ENCODE measurements at places on chromosomes 7 and 10.

DNA sequence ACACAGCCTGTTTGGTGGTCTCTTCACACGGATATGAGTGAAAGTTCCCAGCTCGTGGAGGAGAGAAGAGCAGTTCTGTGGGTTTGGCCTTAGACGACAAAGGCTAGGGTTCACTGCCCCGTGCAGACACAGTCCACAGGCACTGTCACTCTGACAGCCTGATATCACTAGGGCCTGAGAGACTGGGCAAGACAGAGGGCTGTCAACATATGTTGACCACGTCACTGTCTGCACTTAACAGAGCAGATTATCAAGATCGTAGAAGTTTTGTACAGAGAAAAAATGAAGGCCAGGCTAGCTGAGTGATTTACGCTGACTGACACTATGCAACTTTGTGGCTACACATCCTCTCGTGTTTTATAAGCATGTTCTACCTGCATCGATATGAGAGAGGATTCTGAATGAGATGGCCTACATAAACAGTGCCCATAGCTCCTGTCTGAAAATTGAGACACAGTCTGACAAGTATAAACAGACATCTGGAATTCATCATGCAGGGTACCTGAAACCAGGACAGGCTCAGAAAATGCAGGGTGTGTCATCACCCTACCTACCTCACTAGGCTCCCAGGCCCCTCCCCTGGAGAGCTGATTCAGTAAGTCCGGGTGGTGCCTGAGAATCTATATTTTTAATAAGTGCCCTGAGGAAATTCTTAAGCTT is 120.0 kb downstream of the SGMS1 start:
- no peak for DNase-seq

DNA sequence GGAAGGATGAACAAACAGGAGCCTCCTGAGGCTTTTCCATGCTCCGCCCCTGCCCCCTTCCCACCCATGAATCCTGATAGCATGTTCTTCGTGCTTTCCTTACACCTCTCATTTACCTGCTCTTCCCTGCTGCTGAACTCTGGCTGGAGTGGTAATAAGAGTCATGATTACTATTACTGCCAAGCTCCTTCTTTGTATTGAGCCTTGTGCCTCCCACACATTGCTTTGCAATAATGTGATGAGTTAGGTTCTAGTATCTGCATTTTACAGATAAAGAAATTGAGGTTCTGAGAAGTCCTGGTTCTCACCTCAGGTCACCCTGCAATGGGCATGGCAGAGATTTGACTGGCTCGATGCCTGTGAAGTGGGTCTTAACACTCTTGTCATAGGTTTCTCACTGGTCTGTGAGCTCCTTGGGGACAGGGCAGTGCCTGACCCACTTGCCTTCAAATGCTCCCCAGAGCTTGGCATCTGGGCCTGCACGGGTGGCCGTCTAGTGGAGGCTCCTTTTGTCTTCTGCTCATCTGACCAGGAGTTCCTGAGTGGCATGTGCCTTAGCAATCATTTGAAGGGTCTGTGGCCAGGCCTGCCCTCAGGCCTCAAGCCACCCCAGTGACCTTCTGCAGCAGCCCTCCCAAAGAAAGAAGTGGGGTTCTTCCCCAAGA is 309.2 kb upstream of the ZMIZ1 start:
- DNase-seq = no peak

GRCh38 chr10:89785095-89785494 is 83.7 kb downstream of the KIF20B start:
- DNase-seq = no peak

DNA sequence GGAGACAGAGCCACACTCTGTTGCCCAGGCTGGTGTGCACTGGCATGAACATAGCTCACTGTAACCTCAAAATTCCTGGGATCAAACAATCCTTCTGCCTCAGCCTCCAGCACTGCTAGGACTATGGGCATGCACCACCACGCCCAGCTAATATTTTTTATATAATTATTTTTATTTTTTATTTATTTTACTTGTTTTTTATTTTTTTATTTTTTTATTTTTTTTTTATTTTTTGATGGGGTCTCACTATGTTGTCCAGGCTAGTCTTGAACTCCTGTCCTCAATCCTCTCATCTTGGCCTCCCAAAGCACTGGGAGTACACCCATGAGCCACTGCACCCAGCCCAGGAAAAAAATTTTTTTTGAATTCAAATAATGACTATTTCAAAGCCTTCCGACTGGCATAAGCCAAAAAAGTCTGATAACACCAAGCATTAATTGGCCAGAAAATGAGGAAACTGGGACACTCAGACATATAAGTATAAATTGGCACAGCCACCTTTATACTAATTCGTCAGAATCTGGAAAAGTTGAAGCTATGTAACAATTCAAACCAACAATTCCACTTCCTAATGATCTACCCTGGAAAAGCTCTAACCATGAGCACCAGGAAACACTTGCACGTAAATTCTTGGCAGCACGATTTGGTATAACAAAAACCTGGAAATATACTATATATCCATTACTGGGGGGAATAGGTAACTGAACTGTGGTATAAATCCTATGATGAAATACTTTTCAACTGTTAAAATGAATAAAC is 6.3 kb downstream of the ZC3HAV1 start:
- DNase-seq = no peak

DNA sequence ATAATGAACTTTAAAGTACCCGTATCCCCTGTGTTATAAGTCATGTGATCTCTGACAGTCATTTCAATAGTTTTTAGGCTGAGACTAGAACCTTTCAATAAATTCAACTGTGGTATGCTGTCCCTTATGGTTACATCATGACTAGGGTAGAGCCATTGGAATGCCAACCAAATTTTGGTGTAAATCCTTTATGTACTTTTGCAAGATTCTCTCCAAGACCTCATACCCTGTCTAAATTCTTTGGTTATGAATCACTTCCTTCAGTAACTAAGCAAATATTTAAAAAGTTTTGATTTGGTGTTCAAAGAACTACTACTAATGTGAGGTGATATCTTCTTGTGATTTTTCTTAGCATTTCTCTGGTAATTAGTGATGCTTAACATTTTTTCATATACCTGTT is 20.8 kb upstream of the OR6B1 start:
- DNase-seq = no peak

DNA sequence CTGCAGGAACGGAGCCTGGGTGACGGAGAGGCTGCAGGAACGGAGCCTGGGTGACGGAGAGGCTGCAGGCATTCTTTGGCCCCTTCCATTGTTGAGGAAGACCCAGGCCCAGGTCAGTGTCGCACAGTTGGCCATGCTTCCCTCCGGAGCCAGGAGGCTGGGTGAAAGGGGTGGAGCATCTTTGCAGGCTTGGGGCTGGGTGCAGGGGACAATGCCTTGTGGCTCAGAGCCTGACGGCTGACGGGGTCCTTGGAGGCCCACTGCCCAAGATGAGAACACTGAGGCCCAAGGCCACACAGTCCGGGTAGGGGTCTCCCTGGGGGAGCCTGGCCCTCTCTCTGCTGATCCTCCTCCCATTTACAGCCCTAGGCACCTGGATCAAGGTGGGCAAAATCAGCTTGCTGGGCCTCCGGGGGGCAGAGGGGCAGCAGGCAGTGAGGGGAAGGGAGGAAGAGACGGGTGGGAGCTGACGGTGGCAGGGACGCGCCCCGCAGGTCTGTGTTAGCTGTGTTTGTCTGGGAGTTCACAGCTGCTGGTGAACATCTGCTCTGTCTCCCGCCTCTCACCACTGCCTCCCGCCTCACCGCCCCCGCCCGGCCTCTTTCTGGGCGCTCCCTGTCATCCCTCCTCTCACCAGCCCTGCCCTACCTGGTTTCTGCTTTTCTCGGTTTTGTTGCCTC is 30.6 kb upstream of the PCBD1 start:
- DNase-seq = no peak

GRCh38 chr7:157474685-157475084 is 137.9 kb downstream of the DNAJB6 start:
- no peak for DNase-seq

DNA sequence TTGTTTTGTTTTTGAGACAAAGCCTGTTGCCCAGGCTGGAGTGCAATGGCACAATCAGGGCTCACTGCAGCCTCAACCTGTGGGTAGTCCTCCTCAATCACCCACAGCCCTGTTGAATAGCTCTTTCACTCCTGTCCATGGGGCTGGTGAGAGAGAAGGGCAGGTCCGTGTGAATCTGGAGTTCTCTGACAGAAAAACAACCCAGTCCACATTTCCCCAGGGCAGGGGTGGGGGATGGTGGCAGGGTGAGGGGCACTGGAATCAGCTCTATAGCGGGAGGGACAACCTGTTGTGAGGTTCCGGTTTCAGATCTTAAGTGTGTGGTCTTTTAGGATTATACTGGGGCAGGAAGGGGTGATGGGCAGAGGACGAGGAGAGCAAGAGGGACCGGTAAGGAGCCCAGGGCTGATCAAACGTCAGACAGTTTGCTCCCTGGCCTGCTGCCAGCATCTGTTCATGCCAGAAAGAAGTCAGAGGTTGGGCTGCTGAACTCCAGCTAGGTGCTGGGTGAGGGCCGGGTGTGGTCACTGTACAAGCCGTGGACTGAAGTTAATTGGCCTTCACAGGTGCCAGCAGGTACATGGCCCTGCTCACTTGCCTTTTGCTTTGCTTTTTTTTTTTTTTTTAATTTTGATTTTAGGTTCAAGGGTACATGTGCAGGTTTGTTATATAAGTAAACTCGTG is 33.2 kb upstream of the MKRN1 start:
- no peak for DNase-seq

- no peak for DNase-seq
Observed at GRCh38 chr10:63383141-63383540, 82.6 kb downstream of the JMJD1C start.

GRCh38 chr7:44074349-44074695 is 8.0 kb downstream of the POLM start:
- DNase-seq = no peak

GRCh38 chr7:13032084-13032483 is 344.7 kb downstream of the ARL4A start:
- no peak for DNase-seq

- DNase-seq = no peak
Observed at GRCh38 chr7:43888993-43889945, 17.1 kb downstream of the URGCP start.

- no peak for DNase-seq
Observed at GRCh38 chr10:66627156-66627555, 298.7 kb upstream of the LRRTM3 start.

- no peak for DNase-seq
Observed at GRCh38 chr7:20513341-20513740, 102.1 kb upstream of the ABCB5 start.

DNA sequence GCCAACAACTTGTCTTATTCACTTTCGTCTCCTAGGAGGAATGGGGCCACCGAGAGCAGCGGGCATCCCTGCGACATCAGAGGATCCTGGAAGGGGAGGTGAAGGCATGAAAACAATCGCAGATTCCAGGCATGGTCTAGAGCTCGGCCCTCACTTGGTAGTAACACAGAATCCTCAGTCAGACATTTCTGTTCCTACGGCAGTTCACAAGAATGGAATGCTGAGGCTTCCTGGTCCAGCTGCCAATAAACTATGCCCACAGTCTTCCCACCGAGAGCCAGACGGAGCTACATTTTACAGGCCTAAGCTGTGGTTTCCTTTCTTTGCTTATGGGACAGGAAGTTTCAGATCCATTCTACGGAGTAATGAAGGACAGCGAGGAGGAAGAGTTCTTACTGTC is 75.8 kb downstream of the OR13A1 start:
- no peak for DNase-seq

- no peak for DNase-seq
Observed at GRCh38 chr7:105429746-105430612, 41.3 kb upstream of the SRPK2 start.

- DNase-seq = no peak
Observed at GRCh38 chr10:16712883-16713282, 104.3 kb downstream of the RSU1 start.

DNA sequence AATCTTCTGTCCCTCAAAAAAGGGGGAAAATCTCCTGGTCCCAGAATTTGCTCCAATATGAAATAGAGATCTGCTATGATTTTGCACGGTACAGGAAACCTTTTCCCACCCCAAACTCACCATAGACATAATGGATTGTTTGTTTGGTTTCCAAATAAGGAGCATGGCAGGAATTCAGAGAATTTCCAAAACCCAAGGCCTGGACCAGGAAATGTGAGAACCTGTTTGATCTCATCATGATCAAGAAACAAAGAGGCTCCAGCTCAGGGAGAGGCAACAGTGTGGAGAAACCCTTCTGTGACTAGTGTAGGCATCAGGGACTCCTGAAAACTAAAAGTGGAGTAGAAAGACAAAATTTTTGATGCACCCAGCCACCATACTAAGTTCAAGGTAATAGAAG is 1548.1 kb upstream of the LRRTM3 start:
- DNase-seq = no peak

DNA sequence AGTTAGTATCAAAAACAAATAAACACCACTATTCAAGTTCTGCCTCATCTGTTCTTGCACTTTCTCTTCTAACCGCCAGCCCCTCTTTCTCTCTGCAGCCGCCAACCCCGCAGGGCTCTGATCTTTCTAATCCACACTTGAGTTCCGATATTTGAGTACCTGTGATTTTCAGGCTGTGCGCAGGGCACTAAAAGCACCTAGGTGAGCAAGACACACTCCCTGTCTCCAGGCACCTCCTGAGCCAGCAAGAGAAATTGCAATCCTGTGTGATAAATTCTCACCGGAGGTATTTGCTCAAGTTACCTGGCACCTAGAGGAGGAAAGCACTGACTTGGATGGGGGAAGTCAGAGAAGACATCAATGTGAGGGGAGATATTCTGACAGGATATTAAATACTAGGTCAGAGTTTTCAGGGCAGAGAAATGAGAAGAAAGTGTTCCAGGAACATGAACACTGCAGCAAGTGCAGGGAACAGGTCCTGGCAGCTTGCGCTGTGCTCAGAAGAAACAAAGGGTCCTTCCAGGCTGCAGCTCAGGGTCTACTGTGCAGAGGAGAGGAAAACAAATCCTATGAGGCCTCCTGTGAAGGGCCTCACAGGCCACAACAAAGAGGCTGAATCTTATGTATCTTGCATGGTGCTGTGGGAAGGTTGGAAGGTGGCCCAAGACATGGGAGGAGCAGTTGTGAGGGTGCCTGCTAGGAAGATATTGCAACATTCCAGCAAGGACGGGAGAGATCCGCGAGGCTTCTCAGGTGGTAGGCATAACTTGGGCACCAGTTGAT is 568.7 kb upstream of the MGMT start:
- DNase-seq = no peak

DNA sequence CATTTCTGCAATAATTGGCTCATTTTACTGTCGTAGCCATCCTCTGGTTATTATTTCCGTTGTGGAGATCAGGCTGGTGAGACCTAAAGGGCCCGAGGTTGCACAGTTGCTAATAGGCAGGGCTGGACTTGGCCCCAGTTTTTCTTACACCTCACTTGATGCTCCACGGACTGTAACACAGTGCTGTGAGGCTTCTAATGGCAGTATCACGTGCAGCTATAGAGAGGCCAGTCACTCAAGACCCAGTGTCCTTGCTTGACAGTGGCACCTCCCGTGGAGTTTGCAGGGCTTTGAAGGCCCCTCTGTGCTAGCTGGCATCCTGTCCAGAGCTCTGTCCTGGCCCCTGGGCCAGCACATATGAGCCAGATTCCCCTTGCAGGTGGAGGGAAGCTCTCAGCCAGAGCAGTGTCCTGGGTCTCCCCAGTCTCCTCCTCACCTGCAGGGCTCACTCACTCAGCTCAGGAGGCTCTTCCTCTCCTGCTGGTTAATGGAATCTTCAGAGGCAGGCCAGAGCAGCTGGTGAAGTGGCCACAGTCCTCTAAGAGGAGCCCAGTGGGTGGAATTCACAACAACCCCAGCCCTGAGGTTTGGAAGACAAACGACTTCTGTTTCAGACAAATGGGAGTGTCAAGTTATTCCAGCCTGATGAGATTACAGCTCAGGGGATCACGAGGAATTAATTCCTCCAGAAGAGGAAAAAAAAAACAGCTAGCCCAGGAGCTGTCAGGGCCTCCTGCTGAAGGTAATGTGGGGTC is 114.2 kb upstream of the FAM180A start:
- DNase-seq = no peak

Measured in activated CD8-positive, alpha-beta memory T cell treated with anti-CD3 and anti-CD28 coated beads for 4 hours (primary cell).